ENCODE measurements at places on chromosomes 1 and 21. TPM values are rescaled to one million over a fixed set of nuclear protein-coding genes. Genes with fewer than 3 reads are reported as not detected.

DNA sequence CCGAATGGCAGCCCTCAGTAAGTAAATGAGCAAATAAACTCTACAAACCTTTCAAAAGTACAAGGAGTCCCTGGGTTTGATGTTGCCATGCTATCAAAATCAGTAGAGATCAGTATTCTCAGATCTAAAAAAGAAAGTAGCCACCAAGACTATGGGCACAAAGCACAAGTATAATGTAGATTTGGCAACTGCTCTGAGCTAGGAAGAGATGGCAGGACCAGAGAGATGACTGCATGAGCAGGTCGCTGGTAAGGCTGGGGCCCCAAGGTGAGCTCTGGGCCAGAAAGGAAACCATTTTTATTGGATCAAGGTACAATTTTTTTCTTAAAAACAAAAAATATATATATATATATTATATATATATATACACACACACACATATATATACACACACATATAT, 3.1 kb upstream of the ADORA3 start:
- no peak for DNase-seq

DNA sequence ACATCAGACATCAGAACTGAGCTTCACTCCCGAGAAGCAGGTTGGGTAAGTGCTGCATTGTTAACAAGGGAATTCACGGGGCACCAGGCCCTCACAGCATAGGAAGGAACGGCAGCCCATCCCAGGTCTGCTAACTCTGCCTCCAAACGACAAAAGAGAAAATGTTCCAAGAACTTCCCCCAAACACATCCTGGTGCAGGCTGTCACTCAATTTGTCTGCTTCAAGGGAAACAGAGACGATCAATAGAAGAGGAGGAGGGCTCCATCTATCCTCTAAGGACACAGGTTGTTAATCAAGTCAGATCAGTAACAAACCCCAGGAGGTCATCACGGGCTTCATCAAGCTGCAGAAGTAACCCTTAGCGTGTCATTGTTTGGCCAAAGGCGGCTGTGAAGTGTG, 3.5 kb upstream of the TSPEAR start:
- no peak for DNase-seq

DNA sequence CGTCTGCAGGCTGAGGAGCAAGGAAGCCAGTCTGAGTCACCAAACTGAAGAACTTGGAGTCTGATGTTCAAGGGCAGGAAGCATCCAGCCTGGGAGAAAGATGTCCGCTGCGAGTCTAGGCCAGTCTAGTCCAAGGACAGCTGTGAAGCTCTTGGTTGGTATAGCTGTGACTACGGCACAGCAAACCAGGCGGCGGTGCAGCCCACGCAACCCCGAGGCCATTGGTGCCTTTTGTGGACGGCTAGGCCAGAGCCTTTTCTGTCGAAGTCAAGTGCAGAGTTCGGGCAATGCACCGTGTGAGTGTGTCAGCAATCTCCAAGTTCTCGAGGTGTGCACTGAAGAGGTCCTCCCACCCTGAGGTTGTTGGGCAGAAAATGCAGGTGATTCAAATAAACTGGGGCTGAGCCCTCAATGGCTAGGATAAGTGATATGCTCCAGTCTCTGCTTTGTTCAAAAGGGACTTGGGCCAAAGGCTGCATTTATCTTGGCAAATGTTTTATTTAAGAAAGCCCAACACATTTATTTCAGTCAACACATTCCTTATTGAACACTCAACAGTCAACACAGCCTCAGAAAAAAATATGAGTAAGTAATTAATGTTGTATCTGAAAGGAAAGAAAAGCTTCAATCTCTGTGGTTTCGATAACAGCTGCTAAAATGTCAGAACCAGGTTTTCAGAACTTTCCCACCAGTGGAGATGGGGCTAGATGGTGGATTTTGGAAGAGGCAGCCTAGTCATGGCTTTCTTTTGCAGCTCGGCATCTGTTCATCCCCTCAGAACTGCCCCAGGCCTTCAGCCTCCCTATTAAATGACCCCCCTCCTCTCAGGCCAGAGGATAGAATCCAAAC, 78.1 kb upstream of the COX20 start:
- no peak for DNase-seq

GRCh38 chr1:154431586-154432373, 26.6 kb downstream of the IL6R start:
- DNase-seq: peak; percentile 67

The GBP1 gene
- total RNA-seq: 79.2 TPM

The GFI1 gene
- 42.3 TPM for total RNA-seq

The PRSS38 gene
- not detected for total RNA-seq

The CCDC181 gene
- 0.30 TPM for total RNA-seq

The KRTAP19-3 gene
- not detected for total RNA-seq

All from activated naive CD4-positive, alpha-beta T cell treated with anti-CD3 and anti-CD28 coated beads, Interleukin-2, amount 50 U/mL, for 72 hours (primary cell).